Gastroesophageal sphincter (tissue), 4 donors: ENCODE measurements at places on chromosomes 4 and X.

DNA sequence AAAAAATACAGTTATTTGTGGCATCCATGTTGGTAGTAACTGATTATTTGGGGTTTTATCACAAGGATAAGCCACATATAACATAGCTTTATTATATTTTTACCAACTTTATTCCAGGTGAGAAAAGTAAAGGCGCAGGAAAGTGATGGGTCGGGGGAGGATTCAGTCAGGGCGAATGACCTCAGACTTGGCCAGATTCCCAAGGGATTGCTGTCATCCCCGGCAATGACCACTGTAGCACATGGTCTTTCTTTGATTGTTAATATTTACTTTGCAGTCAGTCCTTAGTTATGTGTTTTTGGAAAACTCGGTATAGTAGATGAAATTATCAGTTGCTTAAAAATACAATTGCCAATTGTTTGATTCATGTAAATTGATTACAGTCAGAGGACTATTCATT, 17.6 kb downstream of the GRIA3 start:
- ATAC-seq, result no peak
- no peak overlapping the region for H3K4me3 ChIP-seq
- H3K27me3 ChIP-seq, result no peaks in the 10 kb centered on the region
- H3K4me1 ChIP-seq, result no peaks in the 10 kb centered on the region
- no peaks in the 10 kb centered on the region for H3K36me3 ChIP-seq

GRCh38 chr4:83858131-83858530, 322.2 kb downstream of the GPAT3 start:
- H3K4me3 ChIP-seq, result no peak overlapping the region
- no peak for ATAC-seq
- H3K27ac ChIP-seq, result no peak overlapping the region
- no peaks in the 10 kb centered on the region for H3K27me3 ChIP-seq
- no peaks in the 10 kb centered on the region for H3K4me1 ChIP-seq

GRCh38 chrX:68261060-68261672, 172.1 kb downstream of the OPHN1 start:
- no peak for ATAC-seq
- H3K4me3 ChIP-seq, result no peak overlapping the region
- no peak overlapping the region for H3K27ac ChIP-seq
- no peaks in the 10 kb centered on the region for H3K27me3 ChIP-seq
- no peaks in the 10 kb centered on the region for H3K4me1 ChIP-seq
- H3K36me3 ChIP-seq, result no peaks in the 10 kb centered on the region

DNA sequence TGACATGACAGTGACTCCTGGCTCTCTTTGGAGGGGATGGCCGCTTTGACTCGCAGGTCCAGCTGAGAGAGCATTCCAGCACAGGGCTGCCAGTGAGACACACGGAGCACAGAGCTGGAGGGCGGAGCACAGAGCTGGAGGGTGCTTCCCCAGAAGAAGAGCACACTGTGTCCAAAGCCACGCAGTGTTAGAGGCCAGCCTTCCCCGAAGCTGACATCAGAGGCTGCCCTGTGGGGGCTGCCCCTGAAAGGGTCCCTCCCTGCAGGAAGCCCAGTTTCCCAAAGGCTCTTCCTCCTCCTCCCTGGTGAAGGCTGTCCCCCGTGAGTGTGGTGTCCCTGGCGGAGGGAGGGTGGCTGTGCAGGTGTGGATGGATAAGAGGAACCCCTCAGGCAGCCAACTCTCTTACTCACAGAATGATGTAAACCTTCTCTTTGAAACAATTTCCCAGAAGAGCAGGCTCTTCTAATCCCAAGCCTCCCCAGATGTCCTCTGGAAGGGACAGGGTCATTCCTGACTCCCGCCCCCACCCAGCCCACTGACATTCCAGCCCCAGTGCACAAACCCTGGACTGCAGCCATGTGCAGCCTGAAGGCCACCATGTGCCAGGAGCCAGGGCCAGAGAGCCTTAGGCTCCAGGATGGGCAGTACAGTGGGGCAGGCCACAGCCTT, 53.4 kb downstream of the PSAPL1 start:
- H3K27ac ChIP-seq, result no peak overlapping the region
- H3K36me3 ChIP-seq, result no peaks in the 10 kb centered on the region
- H3K4me3 ChIP-seq, result no peak overlapping the region
- ATAC-seq, result peak; percentile 51
- H3K4me1 ChIP-seq, result peaks cover 35% of the 10 kb centered on the region

DNA sequence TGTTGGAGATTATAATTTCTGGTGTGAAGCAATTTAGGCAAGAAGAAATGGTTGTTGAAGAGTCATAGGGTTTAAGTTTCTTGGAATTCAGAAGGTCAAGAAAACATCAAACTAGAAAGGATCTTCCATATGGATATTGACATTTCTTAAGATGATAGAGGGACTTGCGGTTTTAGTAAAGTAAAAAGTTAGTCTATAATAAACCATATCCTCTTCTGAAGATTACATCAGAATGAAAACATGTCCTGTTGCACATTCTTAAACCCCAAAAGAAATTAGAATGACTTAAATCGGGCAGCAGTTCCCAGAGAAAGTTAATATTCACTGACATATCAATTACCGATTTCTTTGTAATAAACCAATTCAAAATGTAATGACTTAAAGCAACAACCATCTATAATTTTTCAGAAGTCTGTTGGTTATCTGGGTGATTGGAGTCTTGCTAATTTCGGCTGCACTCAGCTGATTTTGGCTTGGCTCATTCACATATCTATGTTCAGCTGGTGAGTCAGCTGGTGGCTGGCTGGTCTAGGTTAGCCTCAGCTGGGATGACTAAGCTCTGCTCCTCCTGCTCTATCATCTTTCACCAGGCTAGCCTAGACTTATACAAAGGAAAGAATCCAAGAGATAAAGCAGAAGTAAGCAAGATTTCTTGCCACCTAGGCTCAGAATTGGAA, 24.4 kb upstream of the DYNLT3 start:
- ATAC-seq, result no peak
- no peaks in the 10 kb centered on the region for H3K27me3 ChIP-seq
- no peaks in the 10 kb centered on the region for H3K4me1 ChIP-seq
- H3K4me3 ChIP-seq, result no peak overlapping the region
- H3K36me3 ChIP-seq, result no peaks in the 10 kb centered on the region

- no peaks in the 10 kb centered on the region for H3K36me3 ChIP-seq
- H3K27me3 ChIP-seq, result no peaks in the 10 kb centered on the region
- no peaks in the 10 kb centered on the region for H3K4me1 ChIP-seq
These were observed 77.3 kb downstream of the DCAF8L1 start for GRCh38 chrX:27903960-27904359.

DNA sequence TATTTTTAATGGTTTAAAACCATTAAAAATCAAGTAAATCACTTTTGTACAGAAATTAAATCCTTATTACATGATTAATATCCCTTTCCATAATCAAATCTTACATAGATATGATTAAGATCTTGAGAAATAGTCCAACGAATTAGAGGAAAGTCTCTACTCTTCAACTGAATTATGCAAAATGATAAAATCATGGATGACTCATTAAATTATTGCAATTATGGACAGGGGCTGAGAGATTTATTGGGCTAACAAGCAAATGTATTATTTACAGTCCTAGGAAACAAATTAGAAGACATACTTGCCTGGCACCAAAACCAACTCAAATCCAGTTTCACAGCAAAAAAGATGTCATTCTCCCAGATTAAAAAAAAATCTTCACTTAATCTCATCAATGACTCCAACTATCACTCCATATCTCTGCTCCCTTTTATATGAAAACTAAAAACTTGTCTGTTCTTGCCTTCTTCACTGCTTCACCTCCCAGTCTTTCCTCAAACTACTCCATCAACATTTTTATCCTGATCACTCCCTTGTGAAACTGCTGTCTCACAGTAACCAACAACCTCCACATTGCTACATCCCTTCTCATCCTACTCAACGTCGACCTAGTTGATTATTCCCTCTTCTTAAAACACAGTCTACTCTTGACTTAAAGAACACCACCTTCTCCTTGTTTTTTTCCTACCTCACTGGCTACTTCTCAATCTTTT, 18.4 kb upstream of the DDX60 start:
- H3K27ac ChIP-seq, result no peak overlapping the region
- ATAC-seq, result no peak
- H3K27me3 ChIP-seq, result no peaks in the 10 kb centered on the region
- H3K4me3 ChIP-seq, result no peak overlapping the region
- H3K36me3 ChIP-seq, result no peaks in the 10 kb centered on the region

DNA sequence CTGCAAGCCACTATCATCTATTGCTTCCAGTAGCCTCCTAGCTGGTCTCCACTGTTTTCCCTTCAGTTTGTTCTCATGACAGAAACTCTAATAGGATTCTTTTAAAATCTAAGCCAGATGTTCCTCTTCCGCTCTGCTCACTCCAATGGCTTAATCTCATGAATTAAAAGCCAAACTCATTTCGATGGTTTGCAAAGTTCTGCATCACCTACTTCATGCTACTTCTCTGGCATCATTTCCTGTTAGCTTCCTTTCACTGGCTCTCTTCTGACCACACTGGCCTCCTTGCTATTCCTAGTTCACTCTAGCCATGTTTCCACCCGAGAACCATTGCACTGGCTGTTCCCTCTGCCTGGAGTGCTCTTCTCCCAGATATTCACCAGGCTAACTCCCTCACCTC, 102.0 kb upstream of the LSM6 start:
- H3K4me3 ChIP-seq, result no peak overlapping the region
- ATAC-seq, result no peak
- no peaks in the 10 kb centered on the region for H3K27me3 ChIP-seq
- no peaks in the 10 kb centered on the region for H3K36me3 ChIP-seq

DNA sequence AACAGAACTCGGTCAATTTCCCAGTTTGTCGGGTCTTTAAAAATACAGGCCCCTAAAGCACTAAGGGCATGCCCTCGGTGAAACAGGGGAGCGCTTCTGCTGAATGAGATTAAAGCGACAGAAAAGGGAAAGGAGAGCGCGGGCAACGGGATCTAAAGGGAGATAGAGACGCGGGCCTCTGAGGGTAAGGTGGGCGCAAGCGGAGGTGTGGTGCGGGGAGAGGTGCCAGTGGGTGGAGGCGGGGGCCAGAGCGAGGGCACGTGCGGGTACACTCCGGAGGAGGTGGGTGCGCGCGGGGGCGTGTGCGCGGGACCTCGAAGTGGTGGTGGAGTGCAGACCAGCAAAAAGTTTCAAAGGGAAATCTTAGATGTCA, 787 bp upstream of the TET2 start:
- no peaks in the 10 kb centered on the region for H3K27me3 ChIP-seq
- H3K4me3 ChIP-seq, result peak overlapping the region; percentile 63
- H3K4me1 ChIP-seq, result peaks cover 4% of the 10 kb centered on the region
- H3K36me3 ChIP-seq, result no peaks in the 10 kb centered on the region
- H3K27ac ChIP-seq, result peak overlapping the region; percentile 88

DNA sequence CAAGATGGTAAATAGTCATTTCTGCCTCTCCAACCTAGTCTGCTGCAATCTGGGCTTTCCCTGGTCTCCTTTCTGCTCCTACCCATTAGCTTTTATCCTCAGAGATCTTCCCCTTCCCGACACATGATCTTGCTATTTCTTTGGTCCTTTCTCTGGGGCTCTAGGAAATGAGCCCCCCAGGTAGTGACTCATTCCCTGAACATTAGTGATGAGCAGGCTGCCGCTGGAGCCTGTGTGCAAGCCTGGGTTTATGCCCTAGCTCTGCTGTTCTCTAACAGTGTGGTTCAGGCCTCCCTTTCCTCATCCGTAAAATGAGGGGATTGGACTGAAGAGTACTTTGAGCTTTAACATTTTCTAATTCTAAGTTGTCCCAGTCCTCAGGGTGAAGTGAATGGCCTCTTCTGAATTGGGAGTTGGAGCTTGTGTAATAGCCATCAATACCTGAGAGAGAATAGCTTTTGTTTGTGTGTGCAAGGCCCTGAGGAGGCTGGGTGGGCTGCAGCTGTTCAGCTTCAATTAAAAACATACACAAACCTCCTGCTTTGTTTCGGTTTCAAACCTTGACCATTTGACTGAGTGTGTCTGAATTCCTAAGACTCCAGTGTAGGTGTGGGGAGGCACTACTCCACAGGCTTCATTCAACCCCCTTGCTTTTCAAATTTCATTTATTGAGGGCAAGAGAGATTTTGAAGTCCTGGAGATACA, 115.6 kb upstream of the SCML1 start:
- H3K27me3 ChIP-seq, result no peaks in the 10 kb centered on the region
- no peak overlapping the region for H3K4me3 ChIP-seq
- no peaks in the 10 kb centered on the region for H3K36me3 ChIP-seq
- no peak for ATAC-seq
